Ascending aorta (tissue), 2 donors: ENCODE measurements at places on chromosomes 2 and 18.

DNA sequence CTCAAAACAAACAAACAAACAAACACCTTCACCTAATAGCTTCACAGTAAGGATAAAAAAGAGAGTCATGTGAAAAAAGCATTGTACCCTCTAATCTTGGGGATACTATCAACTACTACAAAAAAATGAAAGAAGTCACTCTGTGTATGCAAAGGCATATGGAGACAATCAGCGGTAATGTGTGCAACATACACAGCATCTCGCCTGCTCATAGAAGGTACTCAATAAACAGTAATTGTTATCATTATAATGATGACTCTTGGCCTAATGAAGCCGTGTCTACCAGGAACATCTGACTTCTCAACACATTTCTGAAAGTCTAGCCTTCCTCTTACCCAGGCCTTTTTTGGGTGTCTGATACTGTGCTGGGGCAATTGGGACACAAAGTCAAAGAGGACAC, 55.3 kb downstream of the MYCN start:
- DNase-seq, result no peak

DNA sequence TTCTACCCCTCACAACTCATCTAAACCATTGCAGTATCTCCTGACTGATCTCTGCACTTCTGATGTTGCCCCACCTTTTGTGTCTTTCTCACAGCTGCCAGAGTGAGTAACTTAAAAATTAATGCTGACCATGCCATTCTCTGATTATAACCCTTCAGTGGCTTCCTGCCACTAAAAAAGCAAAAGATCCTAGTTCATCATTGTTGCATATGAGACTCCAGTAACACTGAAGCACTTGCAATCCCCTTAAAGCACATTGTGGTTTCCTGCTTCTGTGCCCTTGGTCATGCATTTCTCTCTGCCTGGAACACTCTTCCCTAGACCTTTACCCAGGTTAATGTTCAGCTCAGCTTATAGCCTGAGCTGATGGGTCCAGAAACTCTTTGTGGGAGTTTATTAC, 95.1 kb upstream of the WDSUB1 start:
- no peak for DNase-seq

GRCh38 chr2:71826299-71826698, 321.4 kb downstream of the CYP26B1 start:
- DNase-seq, result no peak

GRCh38 chr2:151380580-151381235, 23.3 kb downstream of the TNFAIP6 start:
- no peak for DNase-seq

- no peak for DNase-seq
These were observed 582.4 kb upstream of the RAB6C start for GRCh38 chr2:129396980-129397599.

GRCh38 chr2:220877897-220878296, 694.2 kb downstream of the EPHA4 start:
- no peak for DNase-seq

- DNase-seq, result no peak
These were observed 555.8 kb upstream of the ID2 start for GRCh38 chr2:8125741-8126711.

GRCh38 chr2:45777996-45778719, 126.7 kb downstream of the PRKCE start:
- DNase-seq, result no peak

DNA sequence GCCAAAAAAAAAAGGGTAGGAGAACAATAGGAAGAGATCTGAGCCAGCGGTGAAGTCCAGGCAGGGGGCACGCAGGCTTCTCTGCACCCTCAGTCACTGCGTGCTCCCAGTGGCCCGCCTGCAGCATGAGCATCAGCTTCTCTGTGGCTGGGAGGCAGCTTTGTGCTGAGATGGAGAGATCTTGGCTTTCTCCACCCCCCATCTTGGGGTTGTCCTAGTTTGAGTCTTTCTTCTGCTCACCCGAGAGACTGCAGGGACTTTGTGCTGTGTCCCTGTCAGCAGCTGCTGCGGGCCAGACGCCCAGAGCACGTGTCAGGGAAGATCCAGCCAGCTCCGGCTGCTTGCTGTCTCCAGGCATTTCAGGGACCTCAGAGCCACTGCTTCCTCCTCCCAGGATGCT, 20.3 kb downstream of the TRAPPC12 start:
- DNase-seq, result no peak

DNA sequence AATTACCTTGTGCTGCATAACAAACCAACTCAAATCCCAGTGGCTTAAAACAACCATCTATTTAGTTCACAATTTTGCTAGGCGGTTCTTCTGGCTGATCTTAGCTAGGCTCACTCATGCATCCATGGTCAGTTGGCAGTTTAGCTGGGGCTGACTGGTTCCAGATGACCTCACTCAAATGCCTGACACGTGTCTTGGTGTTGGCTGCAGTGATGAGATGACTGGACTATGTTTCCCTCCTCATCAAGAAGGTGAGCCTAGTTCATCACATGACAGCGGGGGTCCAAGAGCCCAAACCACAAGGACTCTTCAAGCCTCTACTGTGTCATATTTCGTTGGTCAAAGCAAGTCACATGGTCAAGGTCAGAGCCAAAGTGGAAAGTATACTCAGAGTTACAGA, 42.7 kb upstream of the ACTR3 start:
- DNase-seq, result no peak

- no peak for DNase-seq
These were observed 51.5 kb downstream of the DNAJC10 start for GRCh38 chr2:182767578-182767977.

DNA sequence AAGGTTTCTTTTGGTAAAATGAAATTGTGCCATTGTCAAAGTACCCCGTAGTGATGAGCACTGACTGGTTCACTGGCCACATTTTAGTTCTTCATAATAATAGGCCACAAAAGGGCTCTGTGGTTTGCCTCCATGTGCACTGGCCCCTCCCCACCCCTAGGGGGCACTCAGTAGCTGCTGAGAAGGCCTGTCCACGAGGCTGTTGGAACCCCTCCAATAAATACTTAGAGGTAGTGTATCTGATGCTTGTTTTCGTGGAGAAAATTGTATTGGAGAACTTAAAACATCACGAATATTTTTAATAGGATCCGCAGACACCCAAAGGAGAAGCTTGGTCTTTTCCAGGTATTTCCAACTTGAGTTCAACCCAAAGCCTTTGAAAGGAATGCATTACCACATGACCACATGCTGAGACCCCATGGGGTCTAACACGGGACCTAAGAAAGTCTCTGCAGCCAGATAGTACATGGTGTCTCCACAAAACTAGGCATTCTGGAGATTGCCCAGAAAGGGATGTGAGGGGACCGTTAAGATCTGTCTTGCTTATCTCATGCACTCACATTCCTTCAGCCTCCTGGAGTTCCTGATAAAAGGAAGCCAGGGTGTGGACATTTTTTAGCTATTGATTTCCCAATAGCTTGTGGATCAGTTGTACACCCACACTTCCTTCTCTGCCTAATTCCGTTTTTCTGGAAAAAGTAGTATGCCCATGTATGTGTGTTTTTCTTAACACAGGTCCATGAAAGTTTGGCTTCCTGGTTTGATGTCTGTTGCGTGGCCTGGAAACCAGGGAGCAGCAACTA, 28.5 kb upstream of the NOSTRIN start:
- DNase-seq, result no peak

DNA sequence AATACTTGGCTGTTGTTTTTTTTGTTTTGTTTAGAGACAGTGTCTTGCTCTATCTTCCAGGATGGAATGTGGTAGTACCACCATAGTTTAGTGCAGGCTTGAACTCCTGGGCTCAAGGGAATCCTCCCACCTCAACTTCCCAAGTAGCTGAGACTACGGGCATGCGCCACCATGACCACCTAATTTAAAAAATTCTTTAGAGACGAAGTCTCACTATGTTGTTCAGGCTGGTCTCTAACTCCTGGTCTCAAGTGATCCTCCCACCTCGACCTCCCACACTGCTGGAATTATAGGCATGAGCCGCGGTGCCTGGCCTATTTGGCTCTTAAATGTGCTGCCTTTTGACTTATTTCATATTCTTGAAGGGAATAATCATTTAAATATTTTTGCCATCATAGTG, 60.1 kb downstream of the PTPN4 start:
- DNase-seq, result no peak

- no peak for DNase-seq
These were observed 3.8 kb downstream of the CTIF start for GRCh38 chr18:48542513-48543181.

GRCh38 chr2:162245781-162246180, 2.5 kb upstream of the FAP start:
- no peak for DNase-seq

GRCh38 chr2:90077948-90078347, 1386.5 kb downstream of the RPIA start:
- no peak for DNase-seq

DNA sequence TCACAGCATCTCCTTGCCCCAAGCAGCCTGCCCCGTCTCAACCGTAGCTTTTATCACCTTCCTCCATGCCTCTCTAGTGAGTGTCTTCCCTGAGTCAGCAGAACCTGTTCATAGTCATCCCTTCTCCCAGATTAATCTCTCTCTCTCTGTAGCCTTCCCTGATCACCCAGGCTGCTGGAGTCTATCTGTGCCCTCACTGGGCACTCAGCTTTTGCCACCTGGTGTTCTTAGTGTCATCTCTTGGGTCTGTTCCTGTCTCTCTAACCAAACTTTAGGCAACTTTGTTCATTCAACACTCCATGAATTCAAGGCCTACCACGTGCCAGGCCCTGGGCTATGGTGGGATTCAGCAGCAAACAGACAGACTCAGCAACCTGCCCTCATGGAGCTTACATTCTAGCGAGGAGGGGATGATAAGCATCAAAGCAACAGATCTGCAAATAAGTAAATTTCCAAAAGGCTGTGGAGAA, 159.1 kb downstream of the SMAD7 start:
- DNase-seq, result no peak

DNA sequence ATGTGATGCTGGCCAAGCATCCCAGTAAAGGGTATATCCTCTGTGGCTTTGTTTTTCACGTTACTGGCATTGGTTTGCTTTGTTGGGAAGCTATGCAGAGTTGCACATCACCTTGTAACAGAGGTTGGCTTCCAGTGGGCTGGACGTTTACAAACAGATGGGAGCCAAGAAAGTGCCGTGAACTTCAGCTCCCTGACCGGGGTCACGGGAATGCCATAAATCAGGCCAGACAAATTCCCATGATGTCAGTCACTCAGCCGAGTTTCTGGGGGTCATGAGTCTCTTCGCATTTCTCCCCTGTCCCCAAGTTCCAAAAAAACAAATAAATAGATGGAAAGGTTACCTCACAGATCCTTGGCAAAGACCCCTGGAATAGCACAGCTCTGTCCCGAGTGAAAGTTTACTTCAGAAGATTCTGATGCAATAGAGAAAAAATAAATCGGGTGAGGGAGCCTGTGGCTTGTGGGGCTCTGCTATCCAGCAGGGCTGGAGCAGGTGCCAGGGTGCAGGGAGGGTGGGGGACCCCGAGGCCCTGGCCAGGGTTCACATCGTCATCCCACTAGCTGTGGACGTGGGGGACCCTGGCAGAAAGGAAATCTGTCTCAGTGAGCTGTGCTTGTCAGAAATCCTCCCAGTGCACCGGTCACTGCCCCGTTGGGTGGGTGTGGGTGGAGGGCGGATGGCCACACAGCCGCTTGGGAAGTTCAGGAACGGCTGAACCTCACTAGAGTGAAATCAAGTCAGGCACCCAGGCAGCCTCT, 27.8 kb downstream of the TWIST2 start:
- no peak for DNase-seq

GRCh38 chr2:80086831-80087230, 217.7 kb downstream of the LRRTM1 start:
- no peak for DNase-seq

GRCh38 chr2:74414881-74415761, 6.3 kb downstream of the C2orf81 start:
- peak; percentile 80 for DNase-seq

DNA sequence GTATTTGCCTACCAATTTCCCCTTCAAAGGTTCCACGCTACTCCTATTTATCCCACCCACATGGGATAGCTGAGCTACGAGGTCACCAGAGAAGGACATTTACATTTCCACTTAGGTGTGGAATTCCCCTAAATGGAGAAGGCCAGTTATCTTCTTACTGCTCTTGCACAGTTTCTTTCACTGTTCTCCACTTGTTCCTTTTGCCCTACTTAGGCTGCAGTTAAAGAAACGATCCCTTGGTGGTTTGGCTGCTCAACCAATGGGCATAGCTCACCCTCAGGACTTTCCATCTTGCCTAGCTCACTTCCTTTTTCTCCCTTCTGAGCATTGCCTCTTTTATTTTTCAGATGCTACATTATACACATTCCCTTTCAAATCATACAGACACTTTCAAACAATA, 11.2 kb upstream of the NABP1 start:
- no peak for DNase-seq

DNA sequence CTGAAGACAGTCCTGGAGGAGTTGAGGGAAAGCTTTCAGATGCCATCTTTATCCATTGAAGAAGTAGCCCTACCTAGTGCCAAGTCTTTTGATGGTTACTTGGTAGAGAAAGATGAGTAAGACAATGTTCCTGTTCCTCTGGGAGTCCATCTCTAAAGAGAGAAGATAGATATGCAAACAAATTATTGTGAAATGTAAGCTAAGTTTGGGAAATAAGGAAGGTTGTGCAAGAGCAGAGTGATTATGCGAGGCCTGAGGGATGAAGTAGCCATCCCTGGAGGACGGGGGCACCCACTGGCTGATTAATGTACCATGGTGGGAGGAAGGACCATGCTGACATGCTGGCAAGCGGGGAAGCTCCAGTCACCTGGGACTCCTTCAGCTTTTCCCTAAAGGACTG, 994 bp upstream of the DTNA start:
- peak; percentile 65 for DNase-seq

DNA sequence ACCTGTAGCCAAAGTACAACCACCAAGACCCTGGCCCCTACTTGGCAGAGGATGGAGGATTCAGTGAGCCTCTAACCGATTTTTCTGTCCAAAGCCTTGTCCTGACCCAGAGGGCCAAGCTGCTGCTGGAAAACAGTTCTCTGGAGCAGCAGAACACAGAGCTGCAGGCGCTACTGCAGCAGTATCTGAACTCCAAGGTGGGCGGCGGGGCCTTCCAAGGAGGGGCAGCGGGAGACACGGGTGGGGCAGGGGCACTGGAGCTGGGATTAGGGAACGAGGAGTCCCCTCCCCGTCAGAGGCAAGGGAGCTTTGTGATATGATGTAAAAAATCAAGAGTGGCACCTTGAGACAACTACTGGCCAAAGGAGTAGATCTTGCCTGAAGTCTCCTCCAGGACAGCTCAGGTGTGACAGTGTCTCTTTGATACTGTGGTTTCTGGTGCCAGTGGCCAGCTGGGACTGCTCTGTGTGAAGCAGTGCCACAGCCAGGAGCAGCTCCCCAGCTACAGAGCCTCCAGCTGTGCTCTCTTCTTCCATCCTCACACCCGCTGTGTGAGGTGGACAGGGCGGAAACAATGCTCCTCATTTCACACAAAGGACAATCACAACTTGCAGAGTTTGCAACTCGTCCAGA, 22.8 kb downstream of the OTOF start:
- no peak for DNase-seq

DNA sequence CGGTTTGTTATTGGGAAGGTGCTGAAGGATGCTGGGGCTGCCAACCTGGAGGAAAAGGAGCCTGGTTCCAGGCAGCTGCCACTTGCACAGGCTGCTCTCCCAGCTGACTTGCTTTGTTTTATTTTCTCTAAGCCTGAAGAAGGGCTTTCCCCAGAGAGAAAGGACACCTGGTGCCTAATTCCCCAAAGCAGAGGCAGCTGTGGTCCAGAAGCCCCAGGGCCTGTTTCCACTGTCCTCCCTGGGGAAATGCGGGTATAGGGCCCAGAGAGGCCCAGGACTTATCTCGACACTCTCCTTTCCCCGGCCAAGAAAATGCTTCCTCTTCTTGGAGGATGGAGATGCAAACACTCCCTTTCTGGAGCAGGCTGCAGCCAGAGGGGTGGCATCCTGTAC, 30.1 kb downstream of the INO80C start:
- DNase-seq, result no peak
